ENCODE measurements at places on chromosomes 2 and 18.

- no peak for DNase-seq
Observed at GRCh38 chr18:74389171-74389927, 67.8 kb downstream of the DIPK1C start.

GRCh38 chr2:38076152-38076709 lies 280 bp upstream of the CYP1B1 start:
- no peak for DNase-seq

DNA sequence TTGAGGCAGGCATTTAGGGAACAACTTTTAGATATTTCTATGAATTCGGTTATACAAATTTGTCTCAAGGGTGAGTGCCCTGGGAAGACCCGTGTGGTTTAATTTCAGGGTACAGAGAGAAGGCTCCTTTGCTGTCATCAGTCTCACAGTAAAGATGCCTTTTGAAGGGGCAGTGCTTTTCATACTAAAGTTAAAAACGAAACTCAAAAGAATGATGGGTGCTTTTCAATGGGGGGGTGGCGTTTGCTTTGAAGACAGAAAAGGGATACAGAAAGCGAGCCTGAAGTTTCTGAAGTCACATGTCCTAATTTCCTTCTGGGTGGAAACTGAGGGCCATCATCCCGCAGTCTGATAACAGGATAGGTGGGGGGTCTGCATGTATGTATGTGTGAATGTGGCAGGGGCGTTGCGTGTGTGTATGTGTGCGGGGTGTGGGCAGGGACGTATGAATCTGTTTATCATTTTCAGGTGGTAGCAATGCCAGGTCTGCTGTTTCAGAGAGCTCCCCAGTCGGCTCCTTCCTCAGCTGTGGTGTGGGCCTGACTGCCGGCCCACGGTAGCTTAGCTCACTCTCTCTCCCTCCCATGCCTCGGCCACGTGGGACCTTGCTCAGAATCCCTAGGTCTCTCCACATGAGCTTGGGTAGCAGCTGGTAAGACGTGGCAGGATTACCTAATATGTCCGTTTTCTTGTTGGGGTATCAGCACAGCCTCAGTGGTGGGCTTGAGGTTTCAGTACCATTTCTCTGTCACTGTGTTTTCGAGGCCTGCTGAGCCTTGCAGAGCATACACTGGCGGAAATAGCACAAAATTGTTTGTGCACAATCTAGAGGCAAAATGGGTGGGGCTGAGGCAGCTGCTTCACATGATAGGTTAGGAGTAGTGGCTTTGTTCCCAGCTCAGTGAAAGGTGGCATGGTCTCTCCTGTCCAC lies 32.7 kb downstream of the ARHGAP25 start:
- DNase-seq = no peak

GRCh38 chr18:70294471-70295191 lies 5.8 kb downstream of the SOCS6 start:
- DNase-seq = no peak

GRCh38 chr2:240368781-240369331 lies 66.6 kb upstream of the GPC1 start:
- no peak for DNase-seq

DNA sequence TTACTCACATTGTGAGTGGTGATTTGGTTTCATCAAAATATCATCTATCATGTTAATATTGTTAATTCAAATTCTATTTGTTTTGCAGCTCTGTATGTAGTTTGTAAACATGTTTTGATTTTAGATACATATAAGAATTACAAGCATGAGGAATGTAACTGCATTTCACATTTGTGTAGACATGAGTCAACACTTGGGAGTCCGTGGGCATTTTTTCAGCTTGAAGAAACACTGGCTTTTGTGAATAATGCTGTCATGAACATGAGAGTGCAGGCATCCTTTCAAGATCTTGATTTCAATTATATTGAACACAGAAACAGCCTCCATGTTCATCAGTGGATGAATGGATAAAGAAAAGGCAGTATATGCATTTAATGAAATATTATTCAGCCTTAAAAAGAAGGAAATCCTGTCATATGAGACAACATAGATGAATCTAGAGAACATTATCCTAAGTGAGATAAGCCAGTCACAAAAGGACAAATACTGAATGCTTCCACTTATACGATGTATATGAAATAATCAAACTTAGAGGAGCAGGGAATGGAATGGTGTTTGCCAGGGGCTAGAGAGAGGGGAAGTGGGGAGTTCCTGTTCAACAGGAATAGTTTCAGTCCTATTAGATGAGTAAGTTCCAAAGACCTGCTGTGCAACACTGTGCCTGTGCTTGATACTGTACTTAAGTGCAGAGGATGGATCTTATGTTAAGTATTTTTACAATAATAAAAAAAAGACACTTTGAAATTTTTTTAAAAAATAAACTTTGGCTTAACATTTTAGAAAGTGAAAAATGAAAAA lies 194.9 kb downstream of the LRATD1 start:
- no peak for DNase-seq

Data from stimulated activated CD8-positive, alpha-beta memory T cell treated with anti-CD3 and anti-CD28 coated beads, Interleukin-7, amount 100 ng/mL, for 1 hour (primary cell).